ENCODE measurements at places on chromosomes 11 and 22.
A peak's percentile ranks its signal among the peaks of the same experiment; 100 is the strongest.

GRCh38 chr11:112724496-112724790 is 236.8 kb upstream of the NCAM1 start:
- no peak overlapping the region for H3K4me3 ChIP-seq
- no peak for DNase-seq
- no peaks in the 10 kb centered on the region for H3K4me1 ChIP-seq
- no peaks in the 10 kb centered on the region for H3K36me3 ChIP-seq

GRCh38 chr11:35357923-35358322 is 61.4 kb downstream of the SLC1A2 start:
- peaks cover 1% of the 10 kb centered on the region for H3K36me3 ChIP-seq
- peaks cover 3% of the 10 kb centered on the region for H3K27me3 ChIP-seq
- H3K4me3 ChIP-seq = no peak overlapping the region
- DNase-seq = no peak

- H3K27me3 ChIP-seq = no peaks in the 10 kb centered on the region
- no peak overlapping the region for H3K4me3 ChIP-seq
- DNase-seq = peak; percentile 39
- peaks cover 8% of the 10 kb centered on the region for H3K4me1 ChIP-seq
- H3K36me3 ChIP-seq = peaks cover 28% of the 10 kb centered on the region
Measured at GRCh38 chr11:47234669-47235100, 13.9 kb downstream of the ACP2 start.

GRCh38 chr22:23121424-23121823 is 20.4 kb downstream of the RSPH14 start:
- no peak overlapping the region for H3K4me3 ChIP-seq
- H3K36me3 ChIP-seq = no peaks in the 10 kb centered on the region
- H3K27ac ChIP-seq = peak overlapping the region; percentile 99
- no peak for DNase-seq
- H3K27me3 ChIP-seq = no peaks in the 10 kb centered on the region

DNA sequence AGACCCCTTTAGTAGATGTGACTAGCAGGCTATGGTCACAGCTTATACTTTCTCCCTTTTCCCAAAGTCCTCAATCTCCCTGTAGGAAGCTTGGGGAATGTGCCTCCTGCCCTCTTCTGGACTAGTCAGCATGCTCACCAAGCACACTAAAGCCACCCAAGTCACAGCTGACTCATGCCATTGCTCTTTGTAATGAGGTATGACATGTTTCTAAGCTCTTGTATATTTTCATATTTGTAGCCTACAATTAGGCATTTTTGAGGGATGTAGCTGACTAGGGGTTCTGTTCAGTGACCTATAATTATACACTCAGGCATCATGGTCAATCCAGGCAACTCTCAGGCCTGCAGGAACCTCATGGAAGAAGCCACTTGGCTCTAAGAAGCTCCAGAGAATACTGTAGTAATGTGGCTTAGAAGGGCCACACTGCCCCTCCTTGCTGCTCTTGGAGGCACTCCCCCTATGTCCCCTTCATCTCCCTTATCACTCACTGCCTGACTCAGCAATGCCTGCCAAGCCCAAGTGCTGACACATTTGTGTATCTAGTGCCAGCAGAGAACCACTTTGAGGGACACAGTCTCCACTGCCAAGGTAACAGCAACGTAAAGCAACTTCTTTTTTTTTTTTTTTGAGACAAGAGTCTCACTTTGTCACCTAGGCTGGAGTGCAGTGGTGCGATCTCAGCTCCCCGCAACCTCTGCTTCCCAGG is 86.2 kb downstream of the RPL27A start:
- H3K27me3 ChIP-seq = peaks cover 10% of the 10 kb centered on the region
- no peaks in the 10 kb centered on the region for H3K36me3 ChIP-seq
- no peak for DNase-seq
- no peak overlapping the region for H3K4me3 ChIP-seq
- no peaks in the 10 kb centered on the region for H3K4me1 ChIP-seq
- no peak overlapping the region for H3K27ac ChIP-seq

GRCh38 chr22:26656891-26657851 is at the start of gene MIAT:
TSS of gene MIAT (plus strand) at chr22:26657588.
- H3K36me3 ChIP-seq = peaks cover 10% of the 10 kb centered on the region
- H3K27ac ChIP-seq = peak within 1 kb of the TSS; percentile 94

- H3K27me3 ChIP-seq = peaks cover 74% of the 10 kb centered on the region
- peaks cover 4% of the 10 kb centered on the region for H3K4me1 ChIP-seq
- no peaks in the 10 kb centered on the region for H3K36me3 ChIP-seq
- H3K4me3 ChIP-seq = no peak overlapping the region
Measured at GRCh38 chr11:125402435-125402834, 93.6 kb downstream of the FEZ1 start.

DNA sequence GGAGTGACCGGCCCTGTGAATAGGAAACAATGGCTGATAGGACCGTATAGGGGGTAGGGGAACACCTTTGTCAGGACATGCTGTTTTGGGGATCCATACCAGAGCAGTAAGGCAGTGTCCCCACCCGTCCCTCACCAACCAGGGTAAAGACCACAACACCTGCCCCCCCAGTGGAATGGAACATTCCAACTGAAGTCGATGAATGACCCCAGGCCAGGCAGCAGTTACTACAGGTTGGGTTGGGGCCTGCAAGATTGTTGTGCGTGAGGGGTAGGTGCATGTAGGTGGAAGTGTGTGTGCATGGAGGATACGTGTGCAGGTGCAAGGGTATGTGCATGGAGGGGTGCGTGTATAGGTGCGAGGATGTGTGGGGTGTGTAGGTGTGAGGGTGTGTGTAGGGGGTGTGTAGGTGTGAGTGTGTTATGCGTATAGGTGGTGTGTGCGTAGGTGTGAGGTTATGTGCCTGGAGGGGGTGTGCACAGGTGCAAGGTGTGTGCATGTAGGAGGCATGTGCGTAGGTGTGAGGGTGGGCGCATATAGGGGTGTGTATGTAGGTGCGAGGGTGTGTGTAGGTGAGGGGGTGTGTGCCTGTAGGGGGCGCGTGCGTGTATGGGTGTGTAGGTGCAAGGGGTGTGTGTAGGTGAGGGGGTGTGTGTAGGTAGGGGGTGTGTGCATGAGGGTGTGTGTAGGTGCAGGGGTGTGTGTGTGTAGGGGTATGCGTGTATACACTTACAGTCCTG is 32.9 kb downstream of the PISD start:
- peak overlapping the region; percentile 84 for H3K4me3 ChIP-seq
- H3K27me3 ChIP-seq = no peaks in the 10 kb centered on the region
- DNase-seq = no peak
- peaks cover 45% of the 10 kb centered on the region for H3K4me1 ChIP-seq

DNA sequence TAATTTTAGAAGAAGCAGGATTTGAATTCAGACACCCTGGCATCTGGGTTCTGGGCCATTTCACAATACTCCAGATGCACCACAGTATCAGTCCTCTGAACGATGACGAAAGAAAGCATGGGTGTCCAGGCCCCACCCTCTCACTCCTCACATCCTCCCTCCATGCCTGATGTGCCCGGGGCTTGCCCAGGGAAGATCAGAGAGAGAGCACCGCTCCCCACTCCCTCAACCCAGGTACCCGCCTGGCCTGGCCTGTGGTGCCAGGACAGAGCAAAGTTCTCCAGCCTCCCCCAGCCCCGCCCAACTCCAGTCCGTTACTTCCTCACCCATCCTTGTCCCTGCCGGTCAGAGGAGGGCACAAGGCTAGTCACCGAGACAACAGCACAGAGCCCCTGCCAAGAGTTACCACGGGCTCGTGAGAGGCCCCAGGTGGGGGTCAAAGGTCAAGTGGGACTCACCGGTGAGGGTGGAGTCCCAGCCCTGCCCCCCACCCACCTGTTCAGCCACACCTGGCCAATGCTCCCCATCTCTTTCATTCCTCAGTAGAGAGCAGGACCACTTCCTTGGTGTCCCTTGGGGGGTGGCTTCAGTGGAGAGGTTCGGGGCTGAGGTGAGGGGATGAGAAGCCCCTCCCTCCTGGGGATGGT is 8.1 kb downstream of the BCL9L start:
- peak overlapping the region; percentile 99 for H3K27ac ChIP-seq
- peaks cover 84% of the 10 kb centered on the region for H3K4me1 ChIP-seq
- peak overlapping the region; percentile 94 for H3K4me3 ChIP-seq
- no peaks in the 10 kb centered on the region for H3K27me3 ChIP-seq

DNA sequence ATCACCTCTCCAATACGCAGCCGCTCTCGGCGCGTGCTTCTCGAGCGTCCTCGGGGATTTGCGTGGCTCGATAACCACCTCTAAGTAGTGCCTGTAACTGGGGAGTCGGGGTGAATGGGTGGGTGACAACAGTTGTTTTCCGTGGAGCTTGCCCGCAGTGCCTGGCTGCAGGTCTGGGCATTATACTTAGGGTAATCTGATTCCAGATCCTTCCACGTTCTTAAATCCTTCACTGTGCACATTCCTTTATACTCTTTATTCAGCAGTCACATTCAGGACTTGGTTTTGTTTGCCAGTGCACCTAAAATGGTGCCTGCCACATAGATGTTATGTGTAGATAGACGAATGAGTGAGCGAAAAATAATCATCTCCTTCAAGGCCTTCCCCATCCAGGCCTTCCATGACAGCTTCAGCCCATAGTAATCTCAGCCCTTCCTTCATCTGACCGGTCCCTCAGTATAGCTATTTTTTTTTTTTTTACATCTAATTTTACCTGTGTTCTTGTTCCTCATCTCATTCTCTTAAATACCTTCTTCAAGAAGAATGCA is 602 bp downstream of the NAT10 start:
- H3K4me3 ChIP-seq = peak overlapping the region; percentile 93
- DNase-seq = no peak
- peaks cover 38% of the 10 kb centered on the region for H3K36me3 ChIP-seq
- no peaks in the 10 kb centered on the region for H3K27me3 ChIP-seq
- H3K4me1 ChIP-seq = peaks cover 31% of the 10 kb centered on the region
- H3K27ac ChIP-seq = peak overlapping the region; percentile 99

- no peak overlapping the region for H3K27ac ChIP-seq
- peaks cover 3% of the 10 kb centered on the region for H3K4me1 ChIP-seq
- H3K4me3 ChIP-seq = no peak overlapping the region
- no peaks in the 10 kb centered on the region for H3K36me3 ChIP-seq
Measured at GRCh38 chr11:1255151-1255550, 32.3 kb downstream of the MUC5B start.

DNA sequence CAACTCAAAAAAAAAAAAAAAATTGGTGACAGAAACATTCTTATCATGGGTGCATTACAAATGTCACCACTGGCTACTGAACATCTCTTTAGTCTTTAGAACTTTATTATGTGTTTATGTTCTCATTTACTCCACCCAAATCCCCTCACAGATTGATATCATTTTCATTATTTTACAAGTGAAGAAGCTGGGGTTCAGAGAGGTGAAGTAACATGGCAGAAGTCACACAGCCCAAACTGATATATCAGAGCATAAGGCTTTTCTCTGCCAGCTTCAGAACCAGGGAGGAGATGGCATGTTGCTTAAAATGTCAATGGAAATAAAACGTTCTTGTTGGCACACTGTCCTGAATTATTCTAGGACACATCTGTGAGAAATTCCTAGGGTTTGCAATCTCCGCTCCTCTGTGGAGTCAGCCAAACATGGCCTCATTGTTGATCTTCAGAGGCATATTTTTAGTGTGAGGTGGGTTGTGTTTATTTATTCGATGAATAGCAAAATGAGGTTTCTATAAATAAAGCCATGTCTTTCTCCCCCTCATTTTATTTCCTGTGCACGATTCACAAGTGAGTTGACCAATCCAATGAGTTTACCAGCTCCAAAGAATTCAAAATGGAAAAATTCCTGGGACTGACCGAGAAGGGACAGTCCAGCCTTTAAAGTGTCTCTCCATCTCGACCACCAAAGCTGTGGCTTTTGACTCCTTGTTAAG is 72.9 kb upstream of the ANO1 start:
- H3K4me1 ChIP-seq = no peaks in the 10 kb centered on the region
- no peak overlapping the region for H3K27ac ChIP-seq
- H3K4me3 ChIP-seq = no peak overlapping the region
- no peak for DNase-seq
- peaks cover 15% of the 10 kb centered on the region for H3K27me3 ChIP-seq
- H3K36me3 ChIP-seq = no peaks in the 10 kb centered on the region

DNA sequence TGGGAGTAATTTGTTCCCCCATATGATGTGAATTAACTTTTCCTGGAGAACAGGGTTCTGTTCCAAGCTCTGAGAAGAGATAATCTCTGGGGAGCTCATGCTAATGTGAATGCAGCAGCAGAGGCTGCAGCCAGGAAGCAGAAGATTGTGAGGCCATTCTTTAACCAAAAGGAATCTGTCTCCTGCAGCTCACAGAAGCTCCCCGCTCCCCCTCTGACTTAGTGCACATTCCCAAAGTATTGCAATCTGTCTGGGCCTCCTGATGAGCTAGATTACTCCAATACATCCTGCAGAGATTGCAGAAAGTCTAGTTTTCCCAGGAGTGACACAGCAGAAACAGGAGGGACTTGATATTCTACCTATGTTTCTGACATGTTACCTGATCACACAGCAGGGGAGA is 420.6 kb upstream of the FAT3 start:
- DNase-seq = no peak
- H3K27me3 ChIP-seq = no peaks in the 10 kb centered on the region
- H3K4me1 ChIP-seq = no peaks in the 10 kb centered on the region
- H3K4me3 ChIP-seq = no peak overlapping the region
- no peaks in the 10 kb centered on the region for H3K36me3 ChIP-seq

GRCh38 chr22:32562401-32562800 is 87.8 kb downstream of the FBXO7 start:
- peaks cover 42% of the 10 kb centered on the region for H3K27me3 ChIP-seq
- no peaks in the 10 kb centered on the region for H3K36me3 ChIP-seq
- H3K27ac ChIP-seq = no peak overlapping the region

DNA sequence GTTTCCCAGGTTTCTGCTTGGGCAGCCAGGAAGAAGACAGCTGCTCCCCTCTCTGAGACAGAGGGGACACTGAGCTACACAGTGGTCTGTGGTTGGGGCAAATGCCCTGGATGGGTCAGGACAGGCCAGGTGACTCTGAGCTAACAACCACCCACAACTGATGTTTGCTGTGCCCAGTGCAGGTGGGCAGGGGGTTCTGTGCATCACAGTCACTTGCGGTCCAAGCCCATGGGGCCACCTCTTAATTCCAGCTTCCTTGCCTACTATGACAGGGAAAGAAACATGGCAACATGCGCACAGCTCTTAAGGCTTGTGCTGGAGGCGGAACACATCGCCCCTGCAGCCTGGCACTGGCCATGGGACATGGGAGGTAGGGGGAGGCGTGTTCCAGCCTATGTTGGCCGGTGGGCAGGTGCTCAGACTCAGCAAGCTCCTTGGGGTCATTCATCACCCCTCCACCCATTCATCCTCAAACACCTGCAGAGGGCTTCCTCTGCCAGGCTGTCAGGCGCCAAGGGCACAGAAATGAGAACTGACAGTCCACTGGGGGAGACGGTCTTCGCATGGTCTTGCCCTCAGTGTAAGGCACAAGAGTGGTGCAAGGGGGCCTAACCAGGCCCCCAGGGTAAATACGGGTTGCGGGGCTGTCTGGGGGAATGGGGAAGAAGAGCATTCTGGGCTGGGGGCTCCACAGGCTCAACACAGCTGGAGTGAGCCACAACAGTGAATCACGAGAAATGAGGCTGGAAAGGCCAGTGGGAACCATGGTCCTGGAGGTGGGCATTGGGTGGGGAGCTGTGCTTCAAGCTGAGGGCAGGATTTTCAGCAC is 55.6 kb downstream of the ARFGAP3 start:
- H3K27me3 ChIP-seq = no peaks in the 10 kb centered on the region
- no peak for DNase-seq
- H3K36me3 ChIP-seq = peaks cover 71% of the 10 kb centered on the region

- H3K36me3 ChIP-seq = no peaks in the 10 kb centered on the region
- no peak for DNase-seq
- peaks cover 2% of the 10 kb centered on the region for H3K27me3 ChIP-seq
- H3K4me3 ChIP-seq = no peak overlapping the region
- no peak overlapping the region for H3K27ac ChIP-seq
Measured at GRCh38 chr11:113288286-113288863, 26.0 kb upstream of the TTC12 start.

Measured in effector memory CD8-positive, alpha-beta T cell (primary cell).